Activated naive CD8-positive, alpha-beta T cell treated with anti-CD3 and anti-CD28 coated beads for 36 hours (primary cell): ENCODE measurements at places on chromosomes 2 and 18.

- DNase-seq = no peak
Measured at GRCh38 chr2:959457-959856, 8.8 kb downstream of the SNTG2 start.

- DNase-seq = no peak
Measured at GRCh38 chr2:240817496-240818292, 2.3 kb downstream of the KIF1A start.

GRCh38 chr2:8442833-8443486, 238.9 kb upstream of the ID2 start:
- no peak for DNase-seq

GRCh38 chr2:120606280-120606679, 129.4 kb upstream of the GLI2 start:
- DNase-seq = no peak

DNA sequence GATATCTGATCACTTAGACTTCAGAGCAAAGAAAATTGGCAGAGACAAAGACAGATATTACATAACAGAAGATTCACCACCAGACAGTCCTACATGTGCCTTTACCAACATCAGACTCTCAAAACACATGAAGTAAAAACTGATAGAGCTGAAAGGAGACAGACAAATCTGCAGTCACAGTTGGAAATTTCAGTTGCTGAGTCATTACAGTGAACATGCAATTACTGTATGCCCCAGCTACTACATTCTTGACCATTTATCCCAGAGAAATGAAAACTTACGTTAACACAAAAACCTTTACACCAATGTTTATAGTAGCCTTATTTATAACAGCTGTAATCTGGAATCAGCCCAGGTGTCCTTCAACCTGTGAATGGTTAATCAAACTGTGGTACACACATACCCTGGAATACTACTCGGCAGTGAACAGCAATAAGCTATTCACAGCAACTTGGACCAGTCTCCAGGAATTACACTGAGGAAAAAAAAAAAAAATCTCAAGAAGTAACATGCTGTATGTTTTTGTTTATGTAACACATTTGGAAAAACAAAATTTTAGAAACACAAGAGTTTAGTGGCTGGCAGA, 7.5 kb upstream of the SCLY start:
- DNase-seq = no peak

- no peak for DNase-seq
Measured at GRCh38 chr2:162401871-162402270, 57.9 kb downstream of the GCA start.

GRCh38 chr2:220143336-220143735, 515.9 kb downstream of the SLC4A3 start:
- no peak for DNase-seq

GRCh38 chr2:197846777-197847176, 42.4 kb downstream of the PLCL1 start:
- no peak for DNase-seq

- DNase-seq = no peak
Measured at GRCh38 chr18:48335829-48336228, 73.4 kb downstream of the ZBTB7C start.

- no peak for DNase-seq
Measured at GRCh38 chr18:11106894-11107293, 42.5 kb downstream of the PIEZO2 start.

DNA sequence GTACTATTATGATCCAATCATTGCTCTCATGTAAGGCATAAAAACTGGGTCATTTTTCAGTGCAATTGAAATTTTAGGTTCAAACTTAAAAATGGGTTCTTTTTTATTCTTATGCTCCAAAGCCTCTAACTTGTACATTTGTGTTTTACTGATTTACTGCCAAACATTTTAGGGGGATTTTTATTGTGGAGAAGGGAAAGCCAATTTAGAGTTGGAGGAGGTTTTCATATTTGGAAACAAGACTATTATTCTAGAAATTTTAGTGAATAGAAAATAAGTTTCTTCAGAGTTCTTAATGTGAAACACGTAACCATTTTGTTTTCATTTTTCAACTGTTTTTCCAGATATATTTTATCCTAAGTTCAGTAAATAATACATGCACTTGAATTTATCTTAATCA, 138.6 kb downstream of the DOCK10 start:
- no peak for DNase-seq

DNA sequence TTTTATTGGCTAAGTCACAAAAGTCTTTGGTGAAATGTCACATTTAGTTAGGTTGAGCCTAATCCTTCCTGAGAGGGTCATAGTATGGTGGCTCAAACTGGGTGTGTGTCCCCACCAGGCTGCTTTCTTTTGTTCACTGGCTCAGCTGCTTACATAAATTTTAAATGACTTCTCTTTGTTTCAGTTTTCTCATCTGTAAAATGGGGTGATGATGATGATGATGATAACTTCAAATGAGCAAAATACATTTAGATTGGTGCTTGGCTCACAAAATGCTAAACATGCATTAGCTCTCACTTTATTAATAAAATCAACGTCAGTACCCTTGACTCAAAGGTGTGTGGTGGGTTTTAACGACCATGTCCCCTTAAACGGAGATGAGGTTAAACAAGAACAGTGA, 7.2 kb upstream of the TAF1B start:
- no peak for DNase-seq

- no peak for DNase-seq
Measured at GRCh38 chr18:79632765-79633164, 46.8 kb upstream of the CTDP1 start.

DNA sequence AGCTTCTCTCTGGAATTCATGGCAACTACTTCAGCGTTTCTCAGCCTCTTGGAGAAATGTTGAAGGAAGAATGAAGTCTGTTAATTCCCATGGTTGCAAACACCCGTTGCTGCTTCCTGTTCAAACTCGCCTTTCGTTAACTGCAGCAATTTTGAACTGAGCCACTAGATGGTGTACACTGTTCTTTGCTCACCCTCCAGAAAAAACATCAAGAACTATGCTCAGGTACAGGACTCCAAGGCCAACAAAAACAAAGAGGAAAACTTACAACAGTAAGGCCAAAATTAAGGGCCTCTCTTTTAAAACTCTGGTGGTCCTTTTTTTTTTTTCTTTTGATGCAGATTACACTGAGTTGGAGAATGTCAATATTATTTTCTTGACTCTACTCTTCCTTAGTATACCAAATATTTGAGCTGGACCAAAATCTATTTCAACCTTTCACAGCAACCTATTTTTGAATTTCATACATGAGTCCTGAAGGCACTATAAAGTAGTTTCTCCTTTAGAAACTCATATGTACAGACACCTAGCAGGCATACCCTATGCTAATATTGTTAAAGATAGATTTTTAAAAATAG, 58.2 kb downstream of the KLHL14 start:
- DNase-seq = no peak

- no peak for DNase-seq
Measured at GRCh38 chr2:174085781-174086180, 120.6 kb upstream of the SP3 start.

- DNase-seq = no peak
Measured at GRCh38 chr2:59047373-59047995, 806.4 kb upstream of the FANCL start.

- no peak for DNase-seq
Measured at GRCh38 chr2:215379948-215380347, 55.9 kb downstream of the FN1 start.

GRCh38 chr2:75041731-75042600, 83.5 kb downstream of the POLE4 start:
- DNase-seq = no peak

DNA sequence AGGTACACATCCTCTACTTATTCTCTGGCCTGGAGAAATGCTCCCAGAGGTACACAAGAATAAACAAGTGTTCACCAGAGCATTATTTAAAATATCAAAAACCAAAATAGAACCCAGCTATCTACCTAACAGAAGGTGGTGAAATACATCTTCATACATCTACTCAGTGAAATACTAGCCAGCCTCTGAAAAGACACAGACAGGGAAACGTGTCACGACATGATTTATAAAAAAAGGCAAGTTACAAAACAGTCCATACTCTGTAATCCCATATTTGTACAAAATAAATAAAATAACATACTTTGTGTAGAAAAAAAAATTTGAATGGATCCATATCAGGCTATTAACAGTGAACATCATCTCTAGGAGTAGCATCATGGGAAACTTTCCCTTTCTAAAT, 38.2 kb downstream of the KANSL3 start:
- no peak for DNase-seq
